ENCODE measurements at places on chromosomes 1 and 21. TPM values are rescaled to one million over a fixed set of nuclear protein-coding genes. Genes with fewer than 3 reads are reported as not detected.

The KANK4 gene
- not detected for total RNA-seq

The FAM177B gene
- not detected for total RNA-seq

The SH2D1B gene
- not detected for total RNA-seq

The MAST2 gene
- total RNA-seq, result 8.7 TPM

The LCE1E gene
- total RNA-seq, result not detected

The SLFNL1 gene
- total RNA-seq, result 0.16 TPM

Measured in cardiac atrium fibroblast (primary cell).